Pancreas (tissue), 10 donors: ENCODE measurements at places on chromosomes 1 and 21. TPM values are rescaled to one million over a fixed set of nuclear protein-coding genes. Genes with fewer than 3 reads are reported as not detected.

DNA sequence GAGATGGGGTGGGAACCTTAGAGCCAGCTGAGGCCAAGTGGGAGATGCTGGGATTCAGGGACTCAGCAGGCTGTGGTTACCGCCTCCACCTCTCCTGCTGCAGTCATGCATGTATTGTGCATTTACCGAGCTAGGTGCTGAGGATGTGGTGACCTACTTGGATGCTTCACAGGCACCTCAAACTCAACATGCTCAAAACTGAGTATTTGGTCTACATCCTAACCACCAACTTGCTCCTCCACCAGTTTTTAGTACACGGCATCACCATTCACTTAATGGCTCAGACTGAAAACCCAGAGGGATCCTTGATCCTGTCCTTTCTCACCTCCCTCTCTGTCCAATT is 5.6 kb downstream of the CHRNB2 start:
- H3K4me3 ChIP-seq = no peak overlapping the region
- no peaks in the 10 kb centered on the region for H3K4me1 ChIP-seq
- no peaks in the 10 kb centered on the region for H3K27me3 ChIP-seq

GRCh38 chr21:46210378-46211136 is 18.0 kb downstream of the LSS start:
- no peak overlapping the region for H3K27ac ChIP-seq
- no peaks in the 10 kb centered on the region for H3K27me3 ChIP-seq
- H3K4me1 ChIP-seq = no peaks in the 10 kb centered on the region
- H3K4me3 ChIP-seq = no peak overlapping the region
- DNase-seq = peak; percentile 46
- peaks cover 11% of the 10 kb centered on the region for H3K36me3 ChIP-seq

GRCh38 chr1:107000902-107001301 is 55.6 kb upstream of the PRMT6 start:
- no peaks in the 10 kb centered on the region for H3K4me1 ChIP-seq
- H3K4me3 ChIP-seq = no peak overlapping the region
- H3K27me3 ChIP-seq = no peaks in the 10 kb centered on the region
- H3K36me3 ChIP-seq = no peaks in the 10 kb centered on the region
- H3K27ac ChIP-seq = no peak overlapping the region

- H3K36me3 ChIP-seq = no peaks in the 10 kb centered on the region
- peak overlapping the region; percentile 94 for H3K4me3 ChIP-seq
- DNase-seq = no peak
These were observed 1.3 kb downstream of the NPHP4 start for GRCh38 chr1:5990913-5991312.

Gene HSPB7
- 0.65 TPM for total RNA-seq

Gene LRRC53
- total RNA-seq = not detected

Gene SELENOF
- total RNA-seq = 70.4 TPM

Gene ZMPSTE24
- total RNA-seq = 13.5 TPM

Gene MMP23B
- 0.46 TPM for total RNA-seq

Gene KCNN3
- total RNA-seq = 1.0 TPM

Gene TMCC2
- 1.0 TPM for total RNA-seq
